ENCODE measurements at places on chromosomes 3 and 15.

GRCh38 chr3:189322339-189322738, 150.6 kb downstream of the TPRG1 start:
- no peak for DNase-seq

- no peak for DNase-seq
Observed at GRCh38 chr15:89533861-89534544, 37.6 kb upstream of the RHCG start.

GRCh38 chr3:120446891-120447668, 3.7 kb downstream of the FSTL1 start:
- no peak for DNase-seq

DNA sequence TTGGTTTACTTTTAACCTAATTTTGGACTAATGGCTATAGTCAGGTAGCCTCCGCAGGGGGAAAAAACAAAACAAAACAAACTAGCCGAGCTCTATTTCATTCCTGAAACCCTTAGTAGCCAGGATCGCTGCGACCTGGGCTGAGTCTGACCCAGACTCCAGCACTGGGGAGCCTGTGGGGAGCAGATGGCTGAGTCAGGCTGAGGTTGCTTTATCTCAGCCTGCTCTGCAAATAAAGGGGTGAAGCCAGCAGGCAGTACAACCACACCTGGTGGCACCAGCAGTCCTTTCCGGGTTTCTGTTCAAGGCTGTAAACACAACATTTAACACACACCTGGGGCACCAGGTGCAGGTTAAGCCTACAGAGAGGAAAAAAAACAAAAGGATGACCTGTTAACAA, 27.3 kb downstream of the ABHD2 start:
- no peak for DNase-seq

- no peak for DNase-seq
Observed at GRCh38 chr15:55526559-55527036, 18.6 kb upstream of the DNAAF4 start.

DNA sequence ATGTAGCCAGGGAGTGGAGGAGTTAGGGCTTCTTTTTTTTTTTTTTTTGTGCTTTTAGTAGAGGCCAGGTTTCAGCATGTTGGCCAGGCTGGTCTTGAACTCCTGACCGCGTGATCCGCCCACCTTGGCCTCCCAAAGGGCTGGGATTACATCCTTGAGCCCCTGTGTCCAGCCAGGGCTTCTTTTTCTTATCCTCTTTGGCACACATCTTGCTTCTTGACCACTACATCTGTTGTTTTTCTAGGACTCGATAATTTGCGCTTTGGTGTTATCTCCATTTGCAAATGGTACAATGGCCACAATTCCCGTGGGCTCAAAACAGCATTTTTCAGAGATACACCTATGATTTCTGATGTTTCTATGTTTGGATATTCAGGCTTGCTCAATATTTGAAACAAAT, 4.2 kb downstream of the SKIL start:
- no peak for DNase-seq

- no peak for DNase-seq
Observed at GRCh38 chr15:70447521-70447920, 315.8 kb downstream of the UACA start.

GRCh38 chr15:41792000-41792637, 17.8 kb downstream of the MAPKBP1 start:
- no peak for DNase-seq

DNA sequence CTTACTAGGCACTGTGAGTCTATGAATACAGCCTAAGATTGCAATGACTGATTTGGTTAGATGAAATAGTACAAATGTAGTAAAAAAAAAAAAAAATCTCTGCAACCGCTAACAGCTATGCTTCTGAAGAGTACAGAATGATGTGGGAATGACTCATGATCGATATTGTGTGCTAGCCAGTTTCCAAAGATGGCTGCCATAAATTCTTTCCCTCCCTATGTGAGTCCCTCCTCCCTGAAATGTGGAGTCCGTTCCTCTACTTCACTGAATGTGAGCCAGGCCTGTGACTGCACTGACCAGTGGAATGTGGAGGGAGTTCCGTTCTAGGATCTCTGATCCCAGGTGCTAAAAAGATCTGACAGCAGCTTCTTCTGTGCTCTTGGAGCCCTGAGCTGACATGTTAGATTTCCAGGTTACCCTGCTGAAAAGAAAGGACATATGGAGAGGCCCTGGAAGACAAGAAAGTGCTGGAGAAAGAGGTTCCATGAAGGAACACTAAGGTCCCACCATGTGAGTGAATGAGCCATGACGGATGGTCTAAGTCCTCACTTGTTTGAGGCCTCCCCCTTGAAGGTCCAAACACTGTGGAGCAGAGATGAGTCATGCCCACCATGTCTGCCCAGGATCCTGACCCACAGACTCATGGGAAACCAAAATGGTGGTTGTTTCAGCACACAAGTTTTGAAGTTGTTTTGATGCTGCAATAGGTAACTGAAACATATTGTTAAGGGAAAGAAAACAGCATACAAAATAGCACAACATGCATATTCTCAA, 46.3 kb downstream of the DGKG start:
- DNase-seq = no peak

DNA sequence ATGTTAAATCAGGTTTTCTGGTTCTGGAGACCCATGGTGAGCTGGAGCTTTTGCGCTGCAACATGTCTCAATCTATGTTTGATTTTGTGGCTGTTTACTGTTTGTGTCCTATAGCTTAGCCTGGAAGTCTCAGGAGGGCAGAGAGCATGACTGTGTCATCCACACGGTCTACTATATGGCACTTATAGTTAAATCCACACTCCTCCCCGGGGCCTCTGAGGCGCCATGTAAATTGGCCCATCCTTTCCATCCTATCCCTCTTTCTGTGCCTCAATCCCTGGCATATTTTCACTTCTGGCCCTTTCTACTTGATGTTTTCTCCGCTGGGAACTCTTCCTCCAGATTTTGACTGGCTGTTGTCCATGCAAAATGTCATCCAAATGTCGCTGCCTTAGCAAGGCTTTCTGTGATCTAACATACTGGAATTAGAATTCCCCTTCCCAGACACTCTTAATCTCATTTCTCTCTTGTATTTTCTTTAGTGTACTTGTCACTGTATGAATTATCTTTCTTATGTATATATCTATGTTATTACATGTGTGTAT, 560.8 kb upstream of the RGMA start:
- DNase-seq = no peak

- DNase-seq = no peak
Observed at GRCh38 chr3:105174017-105174615, 192.6 kb upstream of the ALCAM start.

DNA sequence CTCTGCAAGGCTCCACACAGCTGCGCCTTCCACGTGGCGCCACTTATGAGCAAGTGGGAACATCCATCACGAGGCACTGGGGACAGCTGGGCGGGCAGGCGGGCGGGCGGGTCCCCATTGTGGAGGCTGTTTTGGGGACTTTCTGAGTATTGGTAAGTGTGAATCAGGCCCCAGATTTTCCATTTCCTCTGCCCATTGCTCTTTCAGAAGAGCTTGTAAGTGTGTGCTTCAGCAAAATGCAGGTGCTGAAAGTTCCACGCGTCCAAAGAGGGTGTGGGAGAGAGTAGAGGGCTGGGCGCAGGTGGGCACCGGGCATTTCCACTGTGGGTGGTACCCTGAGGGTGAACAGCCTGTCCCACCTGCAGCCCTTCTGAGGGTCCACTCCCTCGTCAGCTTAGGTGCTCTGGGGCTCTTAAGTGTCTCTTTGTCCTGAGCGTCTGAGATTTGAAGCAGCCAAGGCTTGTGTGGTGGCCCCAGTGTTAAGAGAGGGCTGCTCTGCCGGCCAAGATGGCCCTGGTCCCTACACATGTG, 177.1 kb downstream of the RPLP1 start:
- DNase-seq = no peak

GRCh38 chr15:77019521-77020331, 24.8 kb downstream of the PSTPIP1 start:
- DNase-seq = no peak

GRCh38 chr3:31890742-31891469, 90.2 kb downstream of the OSBPL10 start:
- DNase-seq = no peak

DNA sequence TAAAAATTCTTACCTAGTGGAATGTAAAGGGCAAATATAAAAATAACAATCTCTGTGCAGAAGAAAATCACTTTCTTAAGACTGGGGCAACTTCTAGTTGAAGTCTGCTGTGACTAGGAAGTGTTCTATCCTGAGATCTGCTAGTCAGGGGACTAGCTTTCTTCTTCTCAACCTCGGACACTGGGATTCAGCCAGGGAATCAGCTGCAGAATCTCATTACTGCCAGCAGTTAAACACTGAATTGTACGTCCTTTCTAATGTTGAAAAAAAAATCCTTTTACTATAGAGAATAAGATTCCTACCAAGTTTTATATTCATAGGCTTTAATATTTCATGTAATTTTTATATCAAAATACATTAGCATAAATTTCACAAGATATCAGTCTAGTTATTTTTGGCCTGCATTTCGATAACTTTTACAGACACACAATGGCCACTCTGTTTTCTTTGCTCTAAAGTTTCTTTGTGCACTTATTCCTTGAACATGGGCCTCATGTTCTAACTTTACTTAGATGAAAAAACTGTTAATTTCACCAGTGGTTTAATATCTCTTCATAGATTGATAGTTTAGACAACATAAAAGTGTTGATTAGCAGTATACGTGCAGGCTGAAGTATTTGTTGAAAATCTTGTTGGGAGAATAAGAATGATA, 2.6 kb upstream of the NEO1 start:
- no peak for DNase-seq

DNA sequence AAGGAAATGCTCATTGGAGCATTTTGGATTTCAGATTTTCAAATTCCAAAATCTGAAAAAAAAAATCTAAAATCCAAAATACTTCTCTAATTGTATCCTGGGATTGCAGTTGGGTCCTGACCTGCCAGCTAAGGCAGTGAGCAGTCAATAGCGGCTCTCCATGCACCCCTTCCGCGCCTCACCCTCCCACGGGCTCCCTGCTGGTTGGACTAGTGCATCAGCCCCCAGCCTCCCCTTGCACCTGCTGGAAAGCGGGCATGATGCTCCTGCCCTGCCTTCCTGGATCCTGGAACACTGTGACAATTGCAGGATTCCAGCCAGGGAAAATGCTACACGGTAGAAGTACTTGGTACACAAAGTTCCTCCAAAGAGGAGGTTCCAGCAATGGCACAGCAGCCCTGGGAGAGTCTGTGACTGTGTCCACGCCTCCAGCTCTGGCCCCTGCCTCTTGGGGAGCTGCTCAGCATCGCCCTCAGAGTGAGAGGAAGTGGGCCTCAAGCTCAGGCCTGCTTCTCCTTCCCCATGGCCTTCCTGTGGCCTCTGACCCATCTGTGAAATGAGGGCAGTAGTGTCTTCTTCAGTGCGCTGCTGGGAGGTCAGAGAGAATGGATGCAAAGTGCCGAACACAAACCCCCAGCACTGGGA, 39.5 kb upstream of the CHRNB4 start:
- DNase-seq = no peak

DNA sequence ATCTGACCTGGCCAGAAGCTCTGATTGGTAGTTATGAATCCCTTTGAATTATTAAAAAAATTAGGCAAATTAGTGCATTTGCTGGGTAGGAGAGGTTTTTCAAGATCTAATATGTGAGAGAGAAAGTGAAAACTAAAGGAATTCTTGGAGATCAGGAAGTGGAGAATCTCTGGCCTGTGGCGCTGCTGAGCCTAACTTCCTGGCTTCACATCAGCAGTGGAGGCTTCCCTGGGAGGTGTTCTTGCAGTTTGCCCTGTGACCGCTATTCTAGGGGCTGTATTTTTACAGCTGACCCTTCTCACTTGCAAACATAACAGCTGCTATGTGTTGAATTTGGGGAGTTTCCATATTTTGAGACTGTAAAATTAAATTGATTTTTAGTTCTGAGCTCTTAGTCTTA, 166.4 kb downstream of the ATG7 start:
- no peak for DNase-seq
